ENCODE measurements at places on chromosomes 5 and 9.

DNA sequence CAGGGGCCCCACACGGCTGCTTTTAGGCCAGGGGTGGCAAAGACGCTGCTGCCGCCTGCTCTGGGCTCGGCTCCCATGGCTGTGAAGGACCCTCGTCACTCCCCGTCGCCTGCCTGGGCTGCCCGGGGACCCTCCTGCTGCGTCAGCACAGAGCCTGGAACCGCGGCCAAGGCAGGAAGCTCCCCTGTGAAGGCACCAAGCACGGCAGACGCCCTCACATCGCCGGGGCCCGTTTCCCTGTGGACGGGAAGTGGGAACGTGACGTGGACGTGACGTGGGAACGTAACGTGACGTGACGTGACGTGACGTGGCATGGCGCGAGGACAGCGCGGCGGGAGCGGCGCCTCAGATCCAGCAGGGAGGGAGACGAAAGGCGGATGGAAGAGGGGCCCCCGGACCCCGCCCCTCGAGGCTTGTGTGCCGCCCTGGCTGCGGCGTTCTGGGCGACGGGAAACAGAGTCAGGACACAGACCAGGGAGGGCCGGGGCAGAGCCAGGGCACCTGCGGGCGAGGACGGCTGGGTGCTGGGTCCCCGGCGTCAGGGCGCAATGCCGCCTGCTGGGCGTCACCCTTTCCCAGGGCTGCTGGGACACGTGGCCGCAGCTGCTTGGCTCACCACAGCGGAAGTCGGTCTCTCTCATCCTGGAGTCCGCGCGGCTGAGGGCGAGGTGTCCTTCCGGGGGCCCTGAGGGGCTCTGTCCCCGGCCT, 53.1 kb downstream of the MRPL36 start:
- DNase-seq: no peak

- DNase-seq: no peak
Measured at GRCh38 chr9:105150991-105151685, 93.3 kb upstream of the SLC44A1 start.

DNA sequence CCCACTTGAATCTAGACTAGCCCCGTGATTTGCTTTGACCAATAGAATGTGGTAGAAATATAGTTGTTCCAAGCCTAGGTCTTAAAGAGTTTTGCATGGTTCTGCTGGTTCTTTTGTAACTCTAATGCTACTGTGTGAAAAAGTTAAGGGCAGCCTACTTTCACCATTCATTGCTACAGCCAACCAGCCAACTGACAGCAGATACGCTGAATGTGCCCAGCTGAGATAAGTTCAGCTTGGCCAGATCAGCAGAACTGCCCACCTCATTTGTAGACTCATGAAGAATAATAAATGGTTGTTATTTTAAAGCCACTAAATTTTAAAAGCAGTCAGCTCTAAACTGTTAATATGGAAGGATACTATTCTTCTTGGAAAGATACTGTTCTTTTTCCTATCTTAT, 23.9 kb downstream of the NR3C1 start:
- DNase-seq: no peak

- DNase-seq: no peak
Measured at GRCh38 chr5:43412156-43412555, at the start of gene CCL28. CCL28 (minus strand) TSS chr5:43412391; CDS start chr5:43412316, 75 bp downstream.

GRCh38 chr5:93267276-93267675, 313.7 kb downstream of the NR2F1-AS1 start:
- no peak for DNase-seq

GRCh38 chr5:126540631-126541030, 54.4 kb downstream of the ALDH7A1 start:
- DNase-seq: no peak

- no peak for DNase-seq
Measured at GRCh38 chr5:79193643-79194042, 42.3 kb upstream of the JMY start.

GRCh38 chr5:15806613-15807012, 306.6 kb downstream of the FBXL7 start:
- no peak for DNase-seq

DNA sequence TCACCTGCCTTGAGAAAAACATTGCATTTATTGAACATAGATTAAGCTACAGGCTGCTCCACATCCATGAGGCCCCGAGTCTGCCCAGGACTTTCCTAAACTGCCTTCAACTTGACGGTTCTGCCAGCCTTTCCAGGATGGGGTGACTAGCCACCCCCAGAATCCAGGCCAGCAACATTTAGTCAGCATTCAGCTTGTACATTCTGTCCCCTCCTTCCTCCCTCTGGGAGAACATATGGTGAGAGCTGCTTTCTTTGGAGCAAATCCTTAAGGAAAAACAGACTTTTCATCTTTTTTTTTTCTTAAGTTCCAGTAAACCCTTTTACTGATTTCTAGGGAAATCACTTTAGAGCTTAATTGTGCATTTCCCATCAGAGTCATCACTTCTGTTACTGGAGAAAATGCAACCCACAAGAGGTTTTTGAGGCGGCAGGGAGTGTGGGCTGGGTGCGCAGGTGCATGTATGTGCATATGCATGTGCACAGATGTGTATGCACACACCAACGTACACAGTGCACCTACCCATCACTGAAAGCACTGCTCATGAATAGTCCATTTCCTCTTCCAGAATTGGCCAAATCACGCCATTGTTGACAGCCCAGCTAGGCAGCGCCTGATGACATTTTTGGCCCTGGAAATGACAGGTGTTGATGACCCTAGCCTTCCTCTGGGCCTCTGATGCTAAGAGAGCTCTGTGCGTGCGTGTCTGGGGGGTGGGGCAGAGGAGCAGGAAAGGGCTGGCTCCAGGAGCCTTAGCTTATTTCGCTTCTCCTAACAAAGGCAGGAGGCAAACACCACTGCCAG, 145.6 kb downstream of the HSD17B3 start:
- no peak for DNase-seq

- no peak for DNase-seq
Measured at GRCh38 chr9:122346478-122347347, 24.1 kb upstream of the PTGS1 start.

DNA sequence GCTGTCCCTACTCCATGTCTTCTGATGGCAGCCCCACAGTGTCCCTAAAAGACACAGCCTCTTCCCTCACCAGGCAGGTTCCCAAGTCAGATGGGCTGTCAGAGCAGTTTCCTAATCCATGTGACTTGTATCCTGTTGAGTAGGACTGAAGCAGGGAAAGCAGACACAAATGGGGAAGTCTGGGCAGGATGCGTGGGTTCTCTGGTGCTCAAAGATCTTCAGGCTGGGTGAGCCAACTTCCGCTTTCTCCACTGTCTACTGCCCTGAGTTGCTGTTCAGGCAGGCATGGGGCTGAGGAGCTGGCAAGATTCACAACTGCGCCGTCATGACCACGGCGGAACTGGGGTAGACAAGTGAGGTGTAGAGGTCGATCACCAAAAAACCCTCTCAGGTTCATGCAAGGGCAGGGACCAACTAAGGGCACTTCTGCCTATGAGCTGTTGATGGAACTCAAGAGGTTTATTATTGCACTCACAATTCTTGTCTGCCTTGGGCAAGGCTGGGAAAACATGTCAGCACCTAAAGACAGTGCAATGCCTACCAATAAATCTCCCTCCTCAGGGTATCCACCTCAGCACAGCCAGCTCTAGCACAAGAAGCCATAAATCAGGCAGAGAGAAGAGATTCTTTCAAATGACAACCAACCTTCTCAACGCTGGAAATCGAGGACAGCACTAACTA, 83.4 kb downstream of the RAPGEF1 start:
- no peak for DNase-seq

GRCh38 chr9:72978744-72979143, 25.9 kb upstream of the ALDH1A1 start:
- DNase-seq: no peak

DNA sequence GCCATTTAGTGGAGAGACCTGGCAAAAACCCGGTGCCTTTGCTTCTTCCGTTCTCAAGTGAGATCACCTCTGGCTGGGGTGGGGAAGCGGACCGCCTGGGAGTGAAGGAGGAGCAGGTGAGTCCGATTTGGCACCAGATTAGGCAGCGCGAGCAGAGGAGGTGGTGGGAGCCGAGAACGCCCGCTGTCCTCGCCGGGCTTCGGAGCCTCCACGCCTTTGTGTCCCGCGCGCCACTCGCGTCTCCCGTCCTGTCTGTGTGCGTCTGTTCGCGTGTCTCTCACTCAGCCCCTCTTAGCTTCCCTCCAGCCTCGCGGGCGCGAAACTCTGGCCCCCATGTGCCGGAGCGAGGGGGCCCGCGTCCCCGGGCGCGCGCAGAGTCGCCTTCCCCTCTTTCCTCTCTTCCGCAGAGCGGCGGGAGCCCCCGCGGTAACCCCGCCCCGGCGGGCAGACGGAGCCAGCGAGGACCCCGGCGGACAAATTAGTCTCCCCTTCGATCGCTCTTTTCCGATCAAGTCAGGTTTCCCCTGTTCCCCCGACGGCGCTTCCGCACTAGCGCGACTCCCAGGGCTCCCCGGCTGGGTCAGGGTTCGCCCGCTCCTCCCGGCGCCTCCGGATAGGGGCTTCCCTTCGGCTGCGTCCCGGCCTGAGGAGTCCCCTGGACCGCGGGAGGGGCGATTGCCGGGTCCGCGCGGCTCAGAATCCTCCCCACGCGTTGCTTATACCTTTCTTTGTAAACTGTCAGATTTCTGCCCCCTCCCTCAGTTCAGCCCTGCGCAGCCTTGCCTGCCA, 7.1 kb downstream of the POU4F3 start:
- no peak for DNase-seq

DNA sequence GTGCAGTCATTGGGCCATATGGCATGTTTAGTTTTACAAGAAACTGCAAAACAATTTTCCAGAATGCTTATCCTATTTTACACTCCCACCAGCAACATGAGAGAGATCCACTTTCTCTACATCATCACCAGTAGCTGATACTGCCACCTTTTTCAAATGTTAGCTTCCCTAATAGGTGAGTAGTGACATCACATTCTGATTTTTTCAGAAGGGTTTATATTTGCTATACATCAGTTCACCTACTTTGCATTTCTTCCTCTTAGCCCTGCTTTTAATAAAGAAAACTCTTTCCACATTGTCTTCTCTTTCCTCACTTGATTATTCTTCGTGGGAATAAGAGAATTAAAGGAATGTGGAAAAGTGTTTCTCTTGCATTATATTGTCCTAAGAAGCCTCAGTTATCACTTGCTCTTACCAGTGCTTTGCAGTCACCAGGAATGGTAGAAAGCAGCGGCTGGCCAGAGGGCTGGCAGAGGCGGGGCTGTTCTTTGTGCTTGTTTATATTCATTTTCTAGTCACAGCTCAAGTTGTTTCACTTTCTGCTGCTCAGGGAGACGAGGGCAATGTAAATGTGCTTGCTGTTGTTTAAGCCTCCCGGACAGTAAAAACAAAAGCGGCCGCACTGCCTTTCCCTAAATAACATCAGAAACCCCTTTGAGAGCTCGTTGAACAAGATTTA, 164.8 kb downstream of the HSD17B3 start:
- DNase-seq: no peak

- no peak for DNase-seq
Measured at GRCh38 chr9:33068991-33069390, 7.5 kb downstream of the SMU1 start.

- DNase-seq: no peak
Measured at GRCh38 chr5:140342287-140342686, 4.1 kb downstream of the HBEGF start.

- DNase-seq: no peak
Measured at GRCh38 chr5:89005990-89006389, 123.0 kb upstream of the MEF2C start.

- DNase-seq: no peak
Measured at GRCh38 chr5:77776554-77777206, 541 bp upstream of the TBCA start.

- no peak for DNase-seq
Measured at GRCh38 chr9:104868687-104869404, 59.1 kb downstream of the ABCA1 start.

- DNase-seq: no peak
Measured at GRCh38 chr5:142500227-142500905, 175.5 kb upstream of the SPRY4 start.

DNA sequence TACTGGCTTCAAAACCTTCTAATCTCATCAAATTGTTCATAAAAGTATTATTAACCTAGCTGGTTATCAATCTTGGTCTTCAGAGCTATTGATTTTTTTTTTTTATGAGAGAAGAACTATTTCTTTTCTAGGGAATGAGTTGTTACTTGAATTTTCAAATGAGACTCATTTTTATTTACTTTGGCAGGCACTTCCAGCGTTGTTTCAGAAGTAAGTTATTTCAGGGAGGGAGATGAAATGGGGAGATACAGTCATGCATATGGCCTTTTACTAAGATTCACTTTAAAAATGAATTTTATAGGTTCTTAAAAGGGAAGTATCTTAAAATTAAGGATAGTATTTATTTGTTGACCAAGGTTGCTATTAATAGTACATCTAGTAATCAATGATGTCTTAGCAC, 129.6 kb downstream of the IZUMO3 start:
- no peak for DNase-seq

GRCh38 chr5:6818594-6819511, 105.6 kb downstream of the TENT4A start:
- no peak for DNase-seq

DNA sequence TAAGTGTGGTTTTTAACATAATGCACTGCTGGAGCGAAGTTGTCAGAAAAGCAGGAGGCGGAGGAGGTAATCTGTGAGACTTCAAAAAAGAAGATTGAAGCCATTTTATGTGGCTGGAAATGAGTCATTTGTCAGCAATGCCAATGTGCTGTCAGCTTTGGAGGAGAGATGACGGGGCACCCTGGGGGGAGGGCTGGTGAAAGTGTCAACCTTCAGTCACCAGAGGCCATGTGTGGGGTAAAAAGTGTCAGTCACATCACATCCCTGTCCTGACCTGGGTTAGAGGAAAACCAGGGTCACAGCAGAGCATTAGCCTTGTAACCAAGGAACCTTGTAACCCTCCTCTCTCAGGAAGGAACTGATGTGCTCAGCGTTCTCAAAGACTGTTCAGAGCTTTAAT, 59.1 kb downstream of the TLR4 start:
- DNase-seq: no peak

GRCh38 chr9:26191711-26192110, 513.5 kb upstream of the TUSC1 start:
- DNase-seq: no peak

DNA sequence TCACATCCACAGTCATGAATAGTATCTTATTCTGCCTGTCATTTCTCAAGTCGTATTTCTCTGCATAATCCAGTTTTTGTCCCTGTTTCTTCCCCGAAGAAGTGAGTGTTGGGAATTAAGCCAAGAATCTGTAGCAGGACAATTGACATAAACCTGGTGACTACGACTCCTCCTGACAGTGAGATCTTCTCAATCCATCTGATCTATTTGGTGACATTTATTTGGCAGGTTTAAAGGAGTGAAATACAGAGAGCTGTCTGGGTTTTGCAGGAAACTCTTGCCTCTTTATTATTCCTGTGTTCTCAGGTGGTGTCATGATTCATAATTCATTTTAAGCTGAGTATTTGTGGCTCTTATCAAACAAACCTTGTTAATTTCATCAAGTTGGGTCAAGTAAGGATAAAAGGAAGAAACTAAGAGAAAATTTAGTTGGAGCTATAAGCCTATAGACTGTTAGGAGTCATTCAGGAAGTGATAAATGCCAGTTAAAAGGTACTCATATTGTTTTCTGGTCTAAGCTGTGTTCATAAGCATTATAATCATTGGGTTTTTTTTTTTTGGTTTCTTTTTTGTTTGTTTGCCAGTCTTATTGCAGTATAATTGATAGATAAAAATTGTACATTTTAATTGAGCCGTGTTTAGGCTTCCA, 95.9 kb upstream of the PCSK1 start:
- no peak for DNase-seq

- no peak for DNase-seq
Measured at GRCh38 chr5:156691572-156691971, 158.5 kb upstream of the PPP1R2B start.
